ENCODE measurements at places on chromosomes 4 and X.
A peak's percentile ranks its signal among the peaks of the same experiment; 100 is the strongest.

- DNase-seq = no peak
Observed at GRCh38 chrX:35439034-35439660, 359.0 kb upstream of the MAGEB16 start.

- DNase-seq = no peak
Observed at GRCh38 chrX:110806145-110806544, 10.5 kb upstream of the CHRDL1 start.

- peak; percentile 31 for DNase-seq
Observed at GRCh38 chrX:97039363-97040029, 155.8 kb downstream of the RPA4 start.

DNA sequence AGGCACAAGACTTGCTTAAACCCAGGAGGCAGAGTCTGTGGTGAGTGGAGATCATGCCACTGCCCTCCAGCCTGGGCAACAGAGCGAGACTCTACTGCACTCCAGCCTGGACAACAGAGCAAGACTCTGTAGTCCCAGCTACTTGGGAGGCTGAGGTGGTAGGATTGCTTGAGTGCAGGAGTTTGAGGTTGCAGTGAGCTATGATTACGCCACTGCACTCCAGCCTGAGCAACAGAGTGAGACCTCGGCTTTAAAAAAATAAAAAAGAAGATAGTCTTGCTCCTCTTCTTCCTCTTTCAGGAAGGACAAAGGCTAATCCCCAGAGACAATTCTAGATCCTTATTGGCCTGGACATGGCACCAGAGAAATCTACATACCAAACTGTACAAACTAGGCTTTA lies 5.7 kb upstream of the PPEF2 start:
- no peak for DNase-seq

Data from right lobe of liver (tissue), 6 donors.